ENCODE measurements at places on chromosomes 6 and 20. TPM values are rescaled to one million over a fixed set of nuclear protein-coding genes. Genes with fewer than 3 reads are reported as not detected.

The TMEM200A gene
- total RNA-seq = 0.59 TPM

The OPN5 gene
- not detected for total RNA-seq

The TRIM10 gene
- 0.08 TPM for total RNA-seq

The BPIFB4 gene
- total RNA-seq = not detected

The SYNDIG1 gene
- 17.6 TPM for total RNA-seq

The EYS gene
- total RNA-seq = 0.24 TPM

The SEC63 gene
- total RNA-seq = 55.5 TPM

The CST7 gene
- total RNA-seq = 1.6 TPM

The NQO2 gene
- total RNA-seq = 37.9 TPM

The HDGFL1 gene
- not detected for total RNA-seq

The ALDH5A1 gene
- 17.4 TPM for total RNA-seq

DNA sequence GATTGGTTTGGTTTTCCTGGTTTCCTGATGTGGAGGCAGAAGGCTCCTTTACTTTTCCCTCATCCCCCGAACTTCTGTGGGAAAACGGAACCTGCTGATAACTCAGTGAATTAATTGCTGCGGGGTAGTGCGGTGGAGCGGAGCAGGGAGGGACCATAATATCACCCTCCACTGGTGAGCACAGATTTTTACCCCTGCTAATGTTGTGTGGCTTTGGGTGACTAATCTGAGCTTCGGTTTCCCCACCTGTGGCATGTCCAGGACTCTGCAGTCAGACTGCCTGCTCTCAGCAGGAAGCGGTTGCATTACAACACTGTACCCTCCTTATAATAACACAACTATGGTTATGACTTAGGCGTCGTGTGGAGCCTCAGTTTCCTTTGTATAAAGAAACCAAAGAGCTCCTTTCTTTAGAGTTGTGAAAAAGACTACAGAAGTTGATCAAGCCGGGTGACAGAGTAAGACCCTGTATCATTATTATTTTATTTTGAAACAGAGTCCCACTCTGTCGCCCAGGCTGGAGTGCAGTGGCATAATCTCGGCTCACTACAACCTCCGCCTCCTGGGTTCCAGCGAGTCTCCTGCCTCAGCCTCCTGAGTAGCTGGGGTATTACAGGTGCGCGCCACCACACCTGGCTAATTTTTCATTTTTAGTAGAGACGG is 2.2 kb upstream of the ID1 start:
- DNase-seq = no peak

DNA sequence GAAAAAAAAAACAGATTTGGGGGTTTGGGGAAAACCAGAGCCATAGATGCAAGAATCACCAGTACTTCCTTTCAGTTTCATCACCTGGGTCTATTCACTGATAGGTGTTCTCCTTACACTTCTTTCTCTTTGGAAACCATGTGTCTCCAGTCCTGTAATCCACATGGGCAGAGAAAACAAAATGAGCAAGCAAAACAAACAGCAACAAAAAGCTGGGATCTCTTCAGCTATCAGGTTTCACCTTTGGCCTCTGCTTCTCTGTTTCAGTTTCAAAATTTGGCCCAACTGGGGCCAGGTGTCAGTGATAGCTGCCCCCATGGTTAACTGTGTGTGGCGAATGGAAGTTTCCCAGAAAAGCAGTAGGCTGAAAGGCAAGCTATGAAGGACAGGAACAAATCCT is 220.0 kb upstream of the THBS2 start:
- DNase-seq = no peak

DNA sequence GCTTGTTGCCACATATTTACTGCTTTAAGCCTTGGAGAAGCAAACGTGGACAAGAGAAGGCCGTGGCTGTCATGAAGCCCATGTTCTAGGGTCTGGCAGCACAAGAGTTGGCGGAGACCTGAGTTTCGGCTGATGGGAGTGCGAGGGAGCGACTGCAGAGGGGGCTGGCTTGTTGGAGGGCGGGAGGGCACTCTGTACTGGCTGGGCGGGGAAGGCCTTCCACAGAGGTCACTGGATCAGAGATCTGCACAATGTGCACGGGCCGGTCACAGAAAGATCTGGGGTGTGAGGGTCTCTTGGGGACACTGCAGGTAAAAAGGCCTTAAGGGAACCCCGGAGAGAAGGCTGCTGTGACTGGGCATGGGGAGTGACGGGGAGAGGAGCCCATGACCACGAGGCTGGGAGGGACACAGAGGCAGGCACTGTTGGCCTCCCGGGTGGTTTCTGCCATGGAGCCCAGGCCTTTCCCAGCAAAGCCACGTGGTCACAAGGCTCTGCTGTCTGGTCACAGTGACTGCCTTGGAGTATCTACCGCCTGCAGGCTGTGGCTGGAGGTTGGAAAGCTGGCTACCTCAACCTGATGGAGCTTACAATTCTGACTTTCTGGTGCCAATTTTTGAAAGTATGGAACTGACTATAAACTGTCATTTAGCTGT is 23.8 kb downstream of the FOXC1 start:
- no peak for DNase-seq

DNA sequence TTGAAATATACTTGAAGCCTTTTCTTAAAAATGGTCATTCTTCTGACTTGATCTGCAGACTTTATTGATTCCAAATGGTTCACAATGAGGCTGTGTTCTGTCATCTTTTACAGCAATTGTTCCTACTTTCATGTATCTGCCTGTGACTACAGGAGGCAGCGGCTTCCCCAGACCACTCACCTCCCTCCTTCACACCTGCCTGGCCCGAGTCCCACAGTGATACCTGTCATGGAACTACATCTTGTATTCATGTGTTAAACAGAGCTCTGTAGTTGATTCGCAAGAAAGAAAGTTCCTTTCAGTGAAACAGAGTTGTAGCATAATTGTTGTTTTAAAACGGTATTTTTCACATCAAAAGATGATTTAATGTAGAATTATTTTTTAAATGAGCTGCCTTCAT is 673.5 kb upstream of the AGPAT4 start:
- DNase-seq = no peak

GRCh38 chr6:15442467-15442866 is 196.6 kb downstream of the JARID2 start:
- DNase-seq = no peak

GRCh38 chr6:99270826-99271225 is 78.6 kb downstream of the FAXC start:
- no peak for DNase-seq

GRCh38 chr6:12419631-12420272 is 129.6 kb downstream of the EDN1 start:
- no peak for DNase-seq

GRCh38 chr6:125733516-125734300 is 15.7 kb upstream of the HEY2 start:
- no peak for DNase-seq

GRCh38 chr20:14879020-14879697 is 541.7 kb upstream of the FLRT3 start:
- no peak for DNase-seq

DNA sequence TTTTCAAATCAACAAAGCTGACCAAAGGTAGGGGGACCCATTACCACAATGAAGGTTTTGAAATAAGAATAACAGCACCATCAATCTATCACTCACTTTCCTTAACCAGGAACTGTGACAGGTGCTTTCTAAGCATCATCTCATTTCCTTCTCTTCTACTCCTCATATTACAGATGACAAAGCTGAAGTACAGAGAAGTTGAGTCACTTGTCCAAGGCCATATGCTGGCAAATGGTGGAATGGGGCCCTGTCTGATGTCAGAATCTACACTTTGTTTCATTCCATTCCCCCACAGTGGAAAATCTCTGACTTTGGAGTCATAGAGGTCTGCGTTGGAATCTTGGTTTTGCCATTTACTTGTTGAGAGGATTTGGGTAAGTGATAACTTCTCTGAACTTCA is 222.5 kb upstream of the LRFN2 start:
- DNase-seq = no peak

- DNase-seq = peak; percentile 15
Observed at GRCh38 chr6:35293681-35294080, 3.9 kb upstream of the DEF6 start.

- DNase-seq = no peak
Observed at GRCh38 chr6:159421586-159421985, 252.4 kb downstream of the FNDC1 start.

GRCh38 chr20:828987-829386 is 4.5 kb upstream of the FAM110A start:
- peak; percentile 26 for DNase-seq

DNA sequence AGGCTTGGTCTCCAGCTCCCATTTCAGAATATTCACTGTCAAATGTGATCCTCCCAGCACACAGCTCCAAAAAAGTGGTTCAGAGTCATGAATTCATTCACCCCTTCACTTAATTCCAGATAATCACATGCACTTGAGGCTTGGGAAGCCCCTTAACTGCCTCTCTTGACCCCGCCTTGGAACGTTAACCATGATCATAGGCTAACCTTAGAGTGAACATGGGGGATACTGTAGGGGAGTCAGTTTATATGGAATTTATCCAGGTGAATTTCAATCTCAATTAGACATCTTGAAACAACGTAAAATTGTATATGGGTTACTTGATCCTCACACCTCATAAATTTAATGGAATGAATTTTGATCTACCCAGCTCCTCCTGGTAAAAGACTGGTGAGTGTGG is 346.8 kb upstream of the ARID1B start:
- DNase-seq = no peak

DNA sequence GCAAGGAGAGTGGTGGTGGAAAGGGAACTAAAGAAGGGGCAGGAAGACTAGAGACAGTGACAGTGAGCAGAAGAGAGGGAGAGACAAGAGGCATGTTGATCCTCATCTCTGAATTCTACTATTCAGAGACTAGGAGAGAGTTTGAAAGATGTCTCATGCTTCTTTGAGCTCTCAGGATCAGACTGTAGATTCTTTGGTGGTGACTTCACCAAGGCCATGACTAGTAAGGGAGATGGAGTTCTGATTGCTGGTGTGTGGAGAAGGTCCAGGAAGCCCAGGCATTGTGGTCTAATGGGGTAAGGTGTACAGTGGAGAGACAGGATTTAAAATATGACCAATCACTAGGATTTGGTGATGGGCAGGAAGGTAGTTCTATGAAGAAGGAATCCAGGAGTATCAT is 713 bp downstream of the WFDC9 start:
- no peak for DNase-seq

DNA sequence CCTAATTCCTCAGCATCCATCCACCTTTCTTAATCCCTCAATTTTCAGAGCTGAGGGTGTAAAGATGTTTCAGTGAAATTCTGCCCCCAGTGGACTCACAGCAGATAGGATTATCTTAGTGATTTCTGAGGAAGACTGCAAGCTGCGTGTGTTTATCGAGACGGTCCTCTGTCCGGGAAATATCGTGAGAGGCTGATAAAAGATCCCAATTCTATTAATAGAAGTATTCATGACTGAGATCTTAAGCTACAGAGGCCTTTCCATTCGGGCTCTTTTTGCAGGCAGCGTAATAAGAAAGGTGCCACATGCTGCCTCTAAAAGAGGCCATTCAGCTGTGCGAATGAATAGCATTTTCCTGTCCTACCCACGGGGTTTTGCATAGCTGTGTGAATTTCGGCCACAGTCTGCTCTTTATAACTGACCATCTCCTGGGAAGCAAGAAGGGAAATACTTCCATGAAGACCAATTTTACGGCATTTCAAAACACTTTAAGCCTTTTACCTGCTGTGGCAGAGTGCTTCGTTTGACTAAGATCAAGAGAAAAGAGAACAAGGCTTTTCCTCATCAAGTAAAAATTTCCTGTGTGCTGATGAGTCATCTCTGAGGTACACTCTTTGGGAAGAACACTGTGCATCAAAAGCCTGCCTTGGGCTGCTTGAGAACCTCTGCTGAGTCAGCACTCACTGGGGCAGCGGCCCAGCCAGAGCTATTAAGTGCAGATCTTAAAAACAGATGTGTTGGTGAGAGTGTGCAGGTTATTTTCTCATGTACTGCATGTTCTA is 208.8 kb downstream of the ARHGAP18 start:
- DNase-seq = no peak

DNA sequence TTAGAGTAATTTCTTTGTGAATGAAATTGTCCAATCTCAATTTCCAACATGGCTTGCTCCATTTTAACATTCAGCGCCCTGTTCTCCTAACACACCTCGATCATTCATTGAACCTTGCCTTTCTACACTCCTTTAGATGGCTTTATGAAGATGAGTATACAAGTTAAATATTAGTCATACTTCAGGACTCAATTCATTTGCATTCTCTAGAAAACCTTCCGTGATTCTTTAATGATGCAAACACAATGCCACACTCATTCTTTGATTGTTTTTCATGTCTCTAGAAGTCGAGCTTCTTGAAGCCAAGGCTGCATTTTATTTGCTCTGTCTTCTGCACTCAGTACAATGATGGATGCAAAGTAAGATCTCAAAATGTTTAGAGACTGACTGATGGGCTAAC is 641.2 kb downstream of the DOK5 start:
- DNase-seq = no peak

GRCh38 chr20:62678553-62678952 is 30.1 kb upstream of the NTSR1 start:
- no peak for DNase-seq

GRCh38 chr20:49283176-49283702 is 5.4 kb upstream of the ZNFX1 start:
- DNase-seq = no peak

GRCh38 chr6:106122938-106123656 is 37.0 kb downstream of the PRDM1 start:
- DNase-seq = no peak

DNA sequence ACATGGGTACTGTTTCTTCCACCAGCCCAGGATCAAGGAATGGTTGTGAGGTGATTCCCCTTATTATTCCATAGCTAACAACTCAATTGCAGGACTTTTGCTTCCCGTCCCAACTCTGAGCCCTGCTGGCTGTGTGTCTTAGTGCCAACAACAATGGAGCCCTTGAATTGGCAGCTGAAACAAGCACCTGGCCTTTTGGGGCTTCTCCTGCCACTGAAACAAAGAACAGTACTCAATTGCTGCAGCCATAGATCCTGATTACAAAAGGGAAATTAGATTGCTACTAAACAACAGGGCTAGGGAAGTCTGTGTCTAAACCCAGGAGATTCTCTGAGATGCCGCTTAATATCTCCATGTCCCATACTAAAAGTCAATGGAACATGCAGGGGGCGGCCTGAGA is 61.3 kb upstream of the CARMIL1 start:
- DNase-seq = no peak

- DNase-seq = no peak
Observed at GRCh38 chr6:145608850-145609249, 126.5 kb downstream of the EPM2A start.

GRCh38 chr20:46289432-46289831 is 18.9 kb downstream of the CDH22 start:
- DNase-seq = no peak

- no peak for DNase-seq
Observed at GRCh38 chr20:56780266-56780665, 151.2 kb downstream of the TFAP2C start.

DNA sequence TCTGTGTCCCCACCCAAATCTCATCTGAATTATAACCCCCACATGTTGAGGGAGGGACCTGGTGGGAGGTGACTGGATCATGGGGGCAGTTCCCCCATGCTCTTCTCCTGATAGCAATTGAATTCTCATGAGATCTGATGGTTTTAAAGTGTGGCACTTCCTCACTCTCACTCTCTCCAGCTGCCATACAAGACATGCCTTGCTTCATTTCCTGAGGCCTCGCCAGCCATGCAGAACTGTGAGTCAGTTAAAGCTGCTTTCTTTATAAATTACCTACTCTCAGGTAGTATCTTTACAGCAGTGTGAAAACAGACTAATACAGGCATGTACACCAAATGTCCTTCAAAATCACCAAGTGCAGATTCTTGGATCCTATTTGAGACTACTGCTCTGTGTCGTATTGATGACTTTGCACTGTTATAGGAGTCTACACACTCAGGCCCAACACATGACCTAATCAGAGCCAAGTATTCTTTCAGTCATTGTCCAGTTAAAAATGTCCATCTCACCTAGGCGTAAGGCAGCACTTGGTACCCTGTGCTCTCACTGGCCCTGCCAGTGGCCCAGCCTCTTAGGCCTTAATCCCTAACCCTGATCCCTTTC is 52.8 kb upstream of the UST start:
- no peak for DNase-seq
